ENCODE measurements at places on chromosomes 13 and 19.

- no peak for DNase-seq
Measured at GRCh38 chr19:19348266-19348665, 27.6 kb downstream of the MAU2 start.

DNA sequence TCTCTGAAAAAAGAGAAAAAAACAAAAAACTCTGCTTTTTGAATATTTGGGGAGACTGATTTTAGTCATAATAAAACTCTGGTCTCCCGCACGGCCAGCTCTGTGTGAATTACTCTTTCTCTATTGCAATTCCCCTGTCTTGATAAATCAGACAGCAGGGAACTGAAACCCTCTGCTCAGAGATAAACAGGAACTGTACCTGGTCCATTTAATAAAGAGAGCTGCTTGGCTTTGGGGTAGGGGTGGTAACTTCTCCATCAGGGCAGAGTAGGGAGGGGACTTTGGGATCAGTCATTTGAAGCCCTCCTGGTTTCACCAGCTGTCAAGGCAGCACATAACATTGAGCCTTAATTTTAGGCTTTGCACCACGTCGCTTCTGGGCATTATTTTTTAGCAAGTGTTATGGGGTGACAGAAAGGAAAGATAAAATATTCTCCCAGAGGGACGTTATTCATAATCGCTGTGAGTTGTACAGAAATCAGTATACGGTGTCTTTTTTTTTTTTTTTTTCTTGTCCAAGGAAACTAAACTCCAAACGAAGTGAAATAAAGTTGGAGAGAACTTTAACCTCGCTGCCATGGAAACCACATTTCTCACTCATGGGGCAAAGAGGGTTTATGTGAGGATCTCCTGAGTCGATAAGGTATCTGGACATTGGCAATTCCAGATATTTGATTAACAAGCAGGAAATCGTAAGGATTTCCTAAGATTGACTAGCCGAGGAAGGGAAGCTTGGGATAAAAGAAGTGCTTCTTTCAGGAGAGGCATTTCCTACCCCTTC is 99.0 kb upstream of the MRI1 start:
- no peak for DNase-seq

DNA sequence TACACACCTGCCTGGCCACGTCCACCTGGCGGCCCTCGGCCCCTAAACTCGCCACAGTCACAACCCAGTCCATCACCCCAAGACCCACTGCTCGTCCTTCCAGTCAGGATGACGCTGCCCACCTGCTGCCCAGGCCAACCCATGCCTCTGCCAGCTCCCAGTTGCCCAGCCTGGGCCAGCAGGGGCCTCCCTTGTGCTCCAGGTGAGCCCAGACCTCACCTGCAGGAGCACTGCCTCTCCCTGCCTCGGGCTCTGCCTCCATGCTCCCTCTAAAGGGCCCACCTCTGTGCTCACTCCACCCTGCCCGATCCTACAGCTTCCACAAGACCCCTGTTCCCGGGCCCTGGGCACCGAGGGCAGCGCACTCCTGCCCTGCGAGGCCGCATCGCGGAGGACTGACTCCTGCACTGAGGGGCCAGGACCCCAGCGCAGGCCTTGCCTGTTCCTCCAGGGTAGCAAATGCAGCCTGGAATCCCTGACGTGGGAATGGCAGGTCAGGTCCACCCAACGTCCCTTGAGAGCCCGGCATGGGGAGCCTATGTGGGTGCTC is 8.0 kb upstream of the CACTIN start:
- DNase-seq, result no peak

GRCh38 chr19:42540071-42540553 is 11.8 kb upstream of the CEACAM1 start:
- no peak for DNase-seq

GRCh38 chr19:55672418-55672817 is 2.6 kb upstream of the EPN1 start:
- no peak for DNase-seq

- DNase-seq, result no peak
Measured at GRCh38 chr19:3140667-3141038, 4.8 kb downstream of the GNA15 start.
